ENCODE measurements at places on chromosomes 2 and 18.

DNA sequence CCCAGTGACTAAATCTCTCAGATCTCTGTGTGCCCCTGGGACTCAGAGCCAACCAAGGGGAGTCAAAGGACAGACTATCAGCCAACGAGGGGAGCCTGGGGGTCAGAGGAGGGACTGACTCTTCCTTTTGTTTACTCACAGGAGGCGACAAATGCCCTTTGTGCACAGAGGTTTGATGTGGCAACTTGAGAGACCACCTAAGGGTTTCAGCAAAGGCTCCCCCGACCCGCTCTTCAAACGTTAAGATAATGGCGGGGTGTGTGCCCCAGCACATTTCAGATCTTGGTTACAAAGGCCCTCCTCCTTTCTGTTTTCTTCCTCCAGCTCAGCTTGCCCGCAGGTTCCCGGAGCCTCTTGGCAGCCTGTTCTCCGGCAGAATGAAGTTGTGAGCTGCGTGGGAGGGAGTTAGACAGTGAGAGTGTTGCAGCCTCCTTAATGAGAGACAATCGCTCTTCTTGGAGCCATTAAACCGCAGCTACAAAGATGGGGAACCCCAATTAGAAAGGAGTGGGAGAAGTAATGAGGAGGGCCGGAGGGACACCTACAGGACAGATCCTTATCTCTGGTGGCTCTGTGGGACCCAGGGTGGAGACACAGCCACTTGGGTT lies 76.2 kb downstream of the KIAA2012 start:
- DNase-seq = no peak

DNA sequence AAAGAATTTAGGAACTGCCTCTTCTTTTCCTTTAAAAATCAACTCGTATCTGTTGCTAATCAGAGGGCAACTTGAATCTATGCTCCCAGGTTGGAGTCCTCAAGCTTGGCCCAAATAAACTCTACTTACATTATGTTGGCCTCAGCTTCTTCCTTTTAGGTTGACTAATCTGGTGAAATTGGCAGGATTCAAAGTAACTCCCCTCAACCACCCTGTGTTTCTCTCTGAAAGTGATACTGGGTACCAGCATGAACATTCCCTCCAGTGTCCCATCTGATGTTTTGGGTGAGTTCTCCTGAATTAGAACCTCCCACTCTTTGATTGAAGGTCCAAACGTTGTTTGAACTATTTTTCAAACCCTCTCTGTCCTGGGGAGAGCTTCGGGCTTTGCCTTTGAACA lies 41.3 kb upstream of the MSH6 start:
- no peak for DNase-seq

GRCh38 chr2:161662373-161662772 lies 38.2 kb downstream of the SLC4A10 start:
- DNase-seq = no peak

DNA sequence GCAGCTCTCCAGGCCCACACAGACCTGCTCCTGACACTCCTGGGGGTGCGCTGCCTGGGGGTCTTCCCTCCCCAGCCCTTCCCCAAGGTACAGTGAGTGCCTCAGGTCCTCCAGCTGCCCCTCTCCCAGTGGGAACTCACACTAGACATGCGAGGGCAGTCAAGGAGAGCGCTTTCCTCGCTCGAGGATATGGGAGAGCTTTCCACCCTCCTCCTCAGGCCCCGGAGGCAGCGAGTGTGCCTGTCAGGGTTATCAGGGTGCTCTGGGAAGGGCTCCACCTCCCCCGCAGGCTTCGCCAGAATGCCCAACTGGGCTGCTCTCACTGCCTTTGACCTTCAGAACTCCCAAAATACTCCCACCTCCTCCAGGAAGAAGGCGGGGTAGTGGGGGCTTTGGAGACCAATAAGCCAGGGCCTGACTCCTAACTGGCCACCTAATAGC lies 85.7 kb upstream of the LAPTM4A start:
- no peak for DNase-seq

- DNase-seq = no peak
Observed at GRCh38 chr2:222707689-222708273, 36.3 kb downstream of the MOGAT1 start.

DNA sequence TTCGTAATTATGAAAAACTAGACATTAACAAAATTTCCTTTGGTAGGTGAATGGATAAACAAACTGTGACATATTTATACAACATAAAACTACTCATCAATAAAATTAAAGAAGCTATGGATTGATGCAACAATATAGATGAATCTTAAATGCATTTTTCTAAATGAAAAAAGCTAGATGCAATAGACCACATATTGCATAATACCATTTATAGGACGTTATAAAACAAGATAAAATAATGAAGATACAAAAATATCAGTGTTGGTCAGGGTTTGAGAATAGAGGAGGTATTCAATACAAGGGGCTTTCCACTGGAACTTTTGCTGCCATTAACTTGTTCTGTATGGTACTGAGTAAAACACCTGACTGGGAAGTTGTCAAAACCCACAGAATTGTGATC lies 314.4 kb downstream of the GRB14 start:
- no peak for DNase-seq

DNA sequence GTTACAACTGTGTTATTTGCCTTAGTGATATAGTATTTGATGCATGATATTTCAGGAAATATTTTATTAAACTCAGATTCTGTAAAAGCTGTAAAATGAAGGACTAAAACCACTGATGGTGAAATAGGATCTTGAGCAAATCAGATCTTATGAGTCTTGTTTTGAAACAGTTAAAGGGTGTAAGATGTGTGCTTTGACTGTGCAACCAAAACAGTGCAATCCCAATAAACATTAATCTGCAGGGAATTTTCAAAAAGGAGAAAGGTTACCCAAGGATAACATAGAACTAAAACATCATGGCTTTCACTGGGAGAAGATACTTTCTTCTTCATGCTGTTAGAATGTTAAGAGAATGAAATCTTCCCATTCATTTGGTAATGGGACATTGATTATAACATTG lies 378.7 kb downstream of the PARD3B start:
- no peak for DNase-seq

DNA sequence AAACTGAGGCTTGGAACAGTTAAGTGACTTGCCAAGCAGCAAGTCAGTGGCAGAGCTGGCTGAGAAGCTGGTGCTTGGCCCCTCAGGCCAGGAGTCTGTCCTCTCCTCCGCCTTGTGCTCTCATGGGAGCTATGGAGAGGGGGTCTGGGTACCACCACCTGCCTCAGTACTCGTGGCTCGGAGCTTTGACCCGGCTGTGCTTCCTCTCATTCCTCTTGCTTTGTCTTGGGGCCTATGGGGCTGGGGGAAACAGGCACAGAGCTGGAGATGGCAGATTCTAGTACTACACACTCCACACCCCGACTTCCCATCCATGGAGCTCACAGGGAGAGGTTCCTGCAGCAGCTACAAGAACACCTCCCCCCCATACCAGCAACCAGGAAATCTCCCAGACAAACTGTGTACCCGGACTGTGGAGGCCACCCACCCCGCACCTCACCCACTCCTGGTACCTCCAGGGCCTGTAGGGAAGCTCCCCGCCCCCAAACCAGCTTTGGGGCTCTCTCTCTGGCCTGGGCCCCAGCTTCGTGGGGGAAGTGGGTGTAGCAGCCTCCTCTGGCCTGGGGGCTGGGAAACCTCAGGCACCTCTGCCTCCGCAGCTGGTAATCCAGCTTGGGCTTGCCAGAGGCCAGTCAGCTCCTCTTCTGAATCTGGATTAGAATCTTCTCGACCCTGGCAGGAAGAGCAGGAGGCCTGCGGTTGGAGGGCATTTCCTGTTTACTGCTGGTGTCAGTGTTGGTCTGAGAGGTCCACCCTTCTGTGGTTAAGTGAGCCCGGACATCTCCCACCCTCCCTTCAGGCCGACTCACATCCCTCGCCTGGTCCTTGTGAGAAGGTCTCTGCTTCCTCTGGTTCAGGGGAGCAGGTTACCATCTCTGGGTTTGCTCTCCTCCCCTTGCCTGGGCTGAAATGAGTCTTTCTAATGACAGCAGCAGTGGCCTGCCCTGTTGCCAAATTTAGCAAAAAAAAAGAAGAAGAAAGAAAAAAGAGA lies 22.3 kb upstream of the RHOB start:
- no peak for DNase-seq

DNA sequence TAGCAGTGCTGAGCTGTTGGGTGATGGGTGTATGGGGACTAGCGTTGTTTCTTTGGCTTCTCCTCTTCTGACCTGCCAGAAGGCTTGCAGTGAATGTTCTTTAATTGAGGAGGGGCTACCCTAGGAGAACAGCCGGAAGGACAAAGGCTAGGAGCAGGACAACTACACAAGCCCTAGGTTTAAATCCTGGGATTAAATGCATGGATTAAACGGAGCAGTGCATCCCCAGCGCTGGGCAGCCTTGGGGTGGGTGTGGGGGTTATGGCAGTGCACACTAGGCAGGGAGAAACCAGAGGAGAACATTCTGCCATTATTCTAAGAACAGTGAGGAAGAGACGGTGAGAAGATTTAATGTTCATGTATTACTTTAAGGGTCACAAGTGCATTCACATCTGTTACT lies 86.4 kb upstream of the MCFD2 start:
- no peak for DNase-seq

- DNase-seq = no peak
Observed at GRCh38 chr2:30527859-30528258, 80.8 kb downstream of the LCLAT1 start.

DNA sequence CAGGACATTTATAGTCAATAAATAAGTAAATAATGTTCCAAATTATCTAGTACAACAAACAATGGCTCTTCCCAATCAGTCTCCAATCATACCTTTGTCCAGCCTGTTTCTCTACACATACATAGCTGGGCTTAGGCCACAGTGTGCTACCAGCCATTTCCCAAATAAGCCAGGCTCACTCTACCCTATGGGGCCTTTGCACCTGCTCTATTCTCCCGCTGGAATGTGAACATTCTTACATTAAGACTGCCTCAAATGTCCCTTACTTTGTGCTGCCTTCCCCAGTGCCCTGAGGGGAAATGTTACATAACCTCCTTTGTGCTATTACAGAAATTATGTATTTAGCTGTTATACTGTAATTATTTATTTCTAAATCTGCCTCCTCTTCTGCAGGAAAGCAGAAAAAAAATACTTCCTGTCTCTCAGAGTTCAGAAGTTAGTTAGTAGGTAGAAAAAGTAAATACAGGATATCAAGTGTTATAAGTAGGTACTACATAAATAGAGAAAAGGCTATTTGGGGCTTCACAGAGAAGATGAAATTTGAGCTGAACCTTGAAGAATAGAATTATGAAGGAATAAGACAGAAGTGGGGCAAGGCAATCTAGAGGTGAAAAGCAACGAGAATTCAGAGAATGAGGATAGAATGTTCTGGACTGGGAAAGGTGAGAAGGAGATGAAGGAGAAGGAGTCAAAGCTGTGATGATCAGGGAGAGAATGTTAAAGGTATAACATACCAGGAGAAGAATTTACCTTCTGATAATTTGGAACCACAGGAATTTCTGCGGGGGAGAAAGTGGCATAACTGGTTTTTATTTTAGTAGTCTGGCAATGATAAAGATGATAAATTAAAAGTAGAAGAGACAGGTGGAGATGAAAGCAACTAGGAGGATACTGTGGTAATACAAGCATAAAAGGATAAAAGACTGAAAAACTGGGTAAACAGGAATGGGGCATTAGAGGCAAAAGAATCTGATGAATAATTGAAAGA lies 37.0 kb downstream of the ROCK1 start:
- no peak for DNase-seq

- no peak for DNase-seq
Observed at GRCh38 chr18:2855560-2856350, 8.9 kb downstream of the EMILIN2 start.

DNA sequence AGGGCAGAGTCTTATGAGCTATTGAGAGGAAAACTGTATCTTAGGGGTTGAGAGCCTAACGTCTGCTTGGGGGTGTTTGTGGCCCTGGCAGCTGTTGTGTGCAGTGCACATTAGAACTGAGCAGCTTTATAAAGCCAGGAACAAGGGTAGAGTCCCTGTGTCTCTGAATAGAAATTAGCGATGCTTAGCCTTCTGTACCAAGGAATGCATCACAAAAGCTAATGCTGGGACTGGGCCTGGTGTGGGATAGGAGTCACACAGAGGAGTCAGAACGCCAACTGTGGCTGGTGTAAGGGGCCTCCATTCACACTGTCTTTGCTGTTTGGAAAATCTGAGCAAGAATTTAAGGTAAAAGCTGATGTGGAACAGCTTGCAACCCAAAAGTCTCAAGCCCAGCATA lies 283.2 kb downstream of the SOX11 start:
- no peak for DNase-seq

DNA sequence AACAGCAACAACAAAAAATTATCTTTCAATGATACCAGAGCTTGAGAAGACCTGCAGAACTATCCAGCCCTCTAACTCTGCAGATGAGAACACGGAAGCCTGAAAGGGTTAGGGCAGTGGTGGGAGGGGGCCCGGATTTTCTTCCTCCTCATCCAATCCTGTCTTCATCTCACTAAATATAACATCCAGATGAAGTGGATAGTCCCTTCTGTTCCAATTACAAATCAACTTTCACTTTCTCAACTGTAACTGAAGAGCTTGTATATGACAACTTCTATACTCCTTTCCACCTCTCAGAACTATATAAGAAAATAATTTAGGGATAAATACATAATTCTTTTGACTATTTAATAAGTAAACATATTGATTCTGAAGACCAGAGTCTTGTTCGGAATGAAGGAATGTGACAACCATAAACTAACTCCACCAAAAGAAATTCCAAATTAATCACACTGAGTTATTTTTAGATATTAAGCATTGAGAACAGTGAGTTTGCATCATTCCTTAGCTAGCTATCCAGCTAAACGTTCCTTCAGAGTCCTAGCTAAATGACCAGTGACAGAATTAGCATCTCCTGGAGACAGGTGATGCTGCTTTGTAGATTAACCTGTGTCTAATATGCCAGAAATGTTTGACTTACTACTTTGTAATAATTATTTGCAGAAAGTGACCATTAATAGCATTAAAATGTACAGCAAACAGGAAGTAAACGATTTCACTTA lies 32.7 kb downstream of the SFT2D3 start:
- no peak for DNase-seq

DNA sequence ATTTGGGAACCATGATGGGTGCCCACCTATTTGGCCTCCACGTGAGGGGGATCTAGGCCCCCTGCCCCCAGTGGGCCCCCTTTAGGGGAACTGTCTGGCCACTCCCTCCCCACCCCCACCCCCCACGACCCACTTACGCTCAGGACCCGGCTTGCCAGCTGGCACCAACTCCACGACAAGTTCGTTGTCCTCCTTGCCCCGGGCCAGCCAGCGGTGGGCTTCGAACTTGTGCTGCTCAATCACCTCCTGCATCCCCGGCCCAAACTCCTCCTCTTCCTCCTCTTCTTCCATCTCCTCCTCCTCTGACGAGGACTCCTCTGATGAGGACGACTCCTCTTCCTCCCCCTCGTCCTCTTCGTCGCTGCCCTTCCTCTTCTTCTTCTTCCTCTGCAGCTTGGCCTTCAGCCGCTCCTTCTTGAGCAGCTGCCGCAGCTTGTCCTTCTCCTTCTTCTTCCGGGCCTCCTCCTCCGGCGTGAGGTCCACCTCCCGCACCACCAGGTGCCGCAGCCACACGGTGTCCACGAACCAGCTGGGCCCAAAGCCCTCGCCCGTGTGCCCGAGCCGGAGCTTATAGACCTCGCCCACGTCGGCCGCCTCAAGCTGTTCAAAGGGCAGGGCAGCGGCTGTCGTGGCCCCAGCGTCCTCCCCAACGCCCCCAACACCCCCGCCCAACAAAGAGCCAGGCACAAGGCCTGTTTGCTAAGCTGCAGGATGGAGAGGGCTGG lies 96.9 kb downstream of the LOXHD1 start:
- no peak for DNase-seq

- DNase-seq = no peak
Observed at GRCh38 chr2:39665811-39666490, at the start of gene TMEM178A. Gene TMEM178A, plus strand, starts transcription at chr2:39665917. Its CDS starts 58 bp downstream, at chr2:39665975.

GRCh38 chr18:46755315-46756024 lies 1.4 kb downstream of the ST8SIA5 start:
- DNase-seq = no peak

All from stimulated activated CD8-positive, alpha-beta memory T cell treated with anti-CD3 and anti-CD28 coated beads, Interleukin-15, amount 100 ng/mL, for 24 hours (primary cell).